ENCODE measurements at places on chromosomes 1 and 21.

- DNase-seq: no peak
Observed at GRCh38 chr21:37460196-37460595, 93.6 kb downstream of the DYRK1A start.

GRCh38 chr1:7652515-7653098 lies 118.5 kb upstream of the VAMP3 start:
- DNase-seq: no peak

DNA sequence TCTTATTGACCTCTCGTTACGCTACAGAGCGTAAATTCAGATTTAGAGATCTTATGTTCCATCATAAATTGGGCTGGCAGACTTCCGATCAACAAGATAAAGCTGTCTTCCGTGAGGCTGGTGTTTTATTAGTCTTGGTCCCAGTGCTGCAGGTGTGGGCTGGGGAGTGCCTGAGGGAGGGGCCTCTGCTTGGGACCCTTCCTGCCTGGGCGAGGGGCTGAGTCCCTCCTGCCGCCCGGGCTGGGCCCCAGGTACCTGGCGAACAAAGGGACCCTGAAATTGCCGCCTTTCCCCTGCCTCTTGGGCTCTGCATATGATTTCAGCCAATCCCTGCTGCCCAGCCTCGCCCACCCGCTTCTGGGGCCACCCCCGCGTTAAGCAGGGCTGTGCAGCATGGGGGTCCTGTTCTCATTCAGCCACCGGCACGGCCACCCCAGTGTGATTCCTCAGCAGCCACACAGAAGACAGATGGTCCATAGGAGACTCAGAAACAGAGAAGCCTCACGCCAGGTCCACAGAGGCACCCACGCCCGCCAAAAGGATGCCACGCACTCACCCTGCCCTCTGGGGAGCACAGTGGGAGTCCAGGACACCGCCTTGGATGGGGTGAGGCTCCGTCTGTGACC lies 6.1 kb upstream of the SAMD11 start:
- DNase-seq: no peak

DNA sequence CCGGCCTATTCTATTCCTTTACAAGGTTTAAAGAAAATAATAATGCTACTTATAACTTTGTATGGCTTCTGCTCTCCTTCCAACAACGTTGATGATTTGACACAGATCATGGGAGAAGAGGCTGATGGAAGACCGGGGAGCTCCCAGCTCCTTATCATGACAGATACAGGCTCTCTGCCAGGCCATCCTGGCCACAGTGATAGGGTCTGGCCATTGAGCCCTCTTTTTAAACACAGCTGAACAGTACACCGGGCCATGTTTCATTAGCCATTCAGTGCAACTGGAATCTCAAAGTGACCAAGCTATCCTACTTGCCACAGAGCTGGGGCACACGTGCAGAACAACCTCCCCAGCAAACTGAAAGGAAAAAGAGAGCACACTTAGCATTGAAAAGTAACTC lies 34.9 kb downstream of the DNAJC11 start:
- no peak for DNase-seq

DNA sequence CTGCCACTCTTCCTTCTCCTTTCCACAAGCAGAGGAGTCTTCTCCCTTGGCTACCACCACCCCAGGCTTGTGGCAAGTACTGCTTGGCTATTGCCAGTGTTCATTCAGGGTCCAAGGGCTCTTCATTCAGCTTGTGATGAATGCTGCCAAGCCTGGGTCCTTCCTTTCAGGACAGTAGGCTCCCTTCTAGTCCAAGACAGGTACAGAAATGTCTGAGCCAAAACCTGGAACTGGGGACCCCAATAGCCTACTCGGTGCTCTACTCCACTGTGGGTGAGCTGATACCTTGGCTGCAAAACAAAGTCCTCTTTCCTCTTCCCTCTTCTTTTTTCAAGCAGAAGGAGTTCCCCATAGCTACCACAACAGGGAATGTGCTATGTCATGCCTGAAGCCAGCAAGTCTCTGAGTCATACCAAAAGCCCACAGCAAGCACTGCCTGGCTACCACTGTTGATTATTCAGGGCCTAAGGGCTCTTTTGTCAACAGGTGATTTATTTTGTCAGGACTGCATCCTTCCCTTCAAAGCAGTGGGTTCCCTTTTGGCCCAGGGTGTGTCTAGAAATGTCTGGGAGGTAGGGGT lies 268.9 kb downstream of the HHAT start:
- DNase-seq: no peak

DNA sequence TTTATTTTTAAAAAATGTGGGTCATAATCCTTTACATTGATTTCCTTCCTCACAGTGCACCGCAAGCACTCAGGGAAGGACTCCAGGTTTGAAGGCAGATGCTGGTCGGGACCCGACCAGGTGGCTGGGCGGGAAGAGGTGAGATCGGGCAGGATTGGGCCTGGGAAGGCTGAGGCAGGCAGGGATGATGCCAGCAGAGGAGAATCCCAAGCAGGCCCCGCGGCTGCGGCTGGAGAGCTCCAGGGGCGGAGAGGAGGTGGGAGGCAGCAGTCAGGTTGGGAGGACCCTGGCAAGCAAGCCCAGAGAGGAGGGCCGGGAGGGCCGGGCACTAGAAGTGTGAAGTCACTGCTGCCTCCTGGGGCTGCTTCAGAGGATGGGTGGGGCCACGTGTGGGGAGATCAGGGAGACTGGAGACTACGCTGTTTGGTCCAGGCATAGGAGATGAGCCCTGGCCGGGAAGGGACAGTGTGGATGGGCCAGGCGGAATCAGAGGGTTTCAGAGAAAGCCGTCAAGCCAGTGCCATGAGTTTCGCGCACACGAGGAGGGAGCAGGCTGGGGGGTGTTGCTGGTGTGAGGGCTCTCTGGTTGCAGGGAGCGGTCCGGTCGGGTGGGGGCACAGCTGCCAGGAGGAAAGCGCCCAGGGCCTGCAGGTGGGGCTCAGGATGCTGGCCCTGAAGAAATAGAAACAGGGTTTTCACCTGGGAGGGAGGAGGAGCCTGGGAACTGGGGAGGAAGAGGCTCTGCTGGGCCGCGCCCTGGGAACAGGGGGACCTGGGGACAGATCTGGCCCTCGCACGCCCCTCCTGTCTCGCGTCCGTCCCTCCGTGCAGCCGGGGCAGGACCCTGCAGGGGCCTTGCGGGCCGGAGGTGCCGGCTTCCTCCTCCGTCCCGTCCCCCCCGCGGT lies 888 bp upstream of the COL18A1 start:
- no peak for DNase-seq

DNA sequence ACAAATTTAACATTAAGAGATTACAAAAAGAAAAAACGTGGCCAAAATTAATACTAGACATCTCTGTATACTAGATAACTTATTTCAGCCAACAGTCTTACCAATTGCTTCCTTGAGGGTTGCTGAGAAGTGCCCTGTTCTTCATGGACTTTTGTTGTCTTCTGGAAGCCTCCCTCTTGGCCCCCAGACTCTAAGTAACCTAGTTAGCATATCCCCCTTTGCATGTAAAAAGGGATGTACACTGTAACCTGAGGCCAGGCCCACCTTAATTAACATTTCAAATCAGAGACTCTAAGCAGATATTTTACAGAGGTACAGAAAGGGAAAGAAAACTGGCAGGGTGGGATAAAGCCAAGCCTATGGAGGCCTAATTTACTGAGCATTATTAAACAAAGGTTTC lies 1047.3 kb downstream of the ADGRL2 start:
- no peak for DNase-seq

- DNase-seq: no peak
Observed at GRCh38 chr1:21308330-21308729, 18.1 kb upstream of the ECE1 start.

DNA sequence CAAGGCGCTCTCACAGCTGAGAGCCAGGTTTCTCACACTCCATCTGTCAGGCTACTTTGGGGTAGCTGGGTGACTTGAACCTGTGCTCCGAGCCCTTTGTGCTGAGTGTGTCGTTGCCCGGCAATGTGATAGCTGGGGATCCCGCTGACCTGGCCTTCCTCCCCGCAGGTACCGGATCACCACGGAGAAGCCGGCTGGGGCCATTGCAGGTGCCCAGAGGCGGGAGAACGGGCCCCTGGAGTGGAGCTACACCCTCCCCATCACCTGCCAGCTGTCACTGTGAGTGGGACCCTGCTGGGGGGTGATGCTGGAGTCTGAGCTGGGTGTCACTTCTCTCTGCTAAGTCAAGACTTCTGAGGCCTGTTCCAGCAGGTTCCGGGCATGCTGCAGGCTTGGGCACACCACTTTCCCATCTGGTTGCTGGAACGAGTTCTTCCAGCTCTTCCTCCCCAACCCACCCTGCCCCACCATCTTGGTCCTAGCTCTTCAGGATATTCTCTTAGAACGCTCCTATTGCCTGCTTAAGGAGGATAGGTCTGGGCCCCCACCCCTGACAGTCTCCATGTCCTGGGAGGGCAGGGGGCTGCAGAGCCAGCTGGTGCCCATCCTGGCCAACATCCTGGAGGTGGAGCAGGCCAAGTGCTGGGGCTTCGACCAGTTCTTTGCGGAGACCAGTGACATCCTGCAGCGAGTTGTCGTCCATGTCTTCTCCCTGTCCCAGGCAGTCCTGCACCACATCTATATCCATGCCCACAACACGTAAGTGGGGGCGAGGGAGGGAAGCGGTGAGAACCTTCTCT lies 7.5 kb downstream of the IKBKE start:
- DNase-seq: no peak

DNA sequence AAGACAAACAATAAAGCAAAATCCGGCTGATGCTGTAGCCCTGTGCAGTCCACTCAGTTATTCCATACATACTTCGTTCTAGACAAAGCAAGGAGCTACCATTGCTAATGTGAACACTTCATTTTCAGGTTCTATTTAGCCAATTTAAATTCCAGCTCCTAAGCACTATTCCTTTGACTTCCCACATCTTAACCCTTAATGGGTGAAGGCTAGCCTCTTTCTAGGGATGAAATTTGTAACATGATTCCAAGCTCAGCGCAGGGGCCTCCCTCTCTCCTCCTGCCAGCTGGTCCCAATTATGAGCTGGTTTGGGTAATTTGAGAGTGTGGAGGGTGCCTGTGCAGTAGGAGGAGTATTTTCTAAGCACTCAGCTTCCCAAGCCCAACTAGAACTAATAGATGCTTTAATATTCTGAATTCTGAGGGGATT lies 53.9 kb upstream of the PTGFRN start:
- no peak for DNase-seq

DNA sequence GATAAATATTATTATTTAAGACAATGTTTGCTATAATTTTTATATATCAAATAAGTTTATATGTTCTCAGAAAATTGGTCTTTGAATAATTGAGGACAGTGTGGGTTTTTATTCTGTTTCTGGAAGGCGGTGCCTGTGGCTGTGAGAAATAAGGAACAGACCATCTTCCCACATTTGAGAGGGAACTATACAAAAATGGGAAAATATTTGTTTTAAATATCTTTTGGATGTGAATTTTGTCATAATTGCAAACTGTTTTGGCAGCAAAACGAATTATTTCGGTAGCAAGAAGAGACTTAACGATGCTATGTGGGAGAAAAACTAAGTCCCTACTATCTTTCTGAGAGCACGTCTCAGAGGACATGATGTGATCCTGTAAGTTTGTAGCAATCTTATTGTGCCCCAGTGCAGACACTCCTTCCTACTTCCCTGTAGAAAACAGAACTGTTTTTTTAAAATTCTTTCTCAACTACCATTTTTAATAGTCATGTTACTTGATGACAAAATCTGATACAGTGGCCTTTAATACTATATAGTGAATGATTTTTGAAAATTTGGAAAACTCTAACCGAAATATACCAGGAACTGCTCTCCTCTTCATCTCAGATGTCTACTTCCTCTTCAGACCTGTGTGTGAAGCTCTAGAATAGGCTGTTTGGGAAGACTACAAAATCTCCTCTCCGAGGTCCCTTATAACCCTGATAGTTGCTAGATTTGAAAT lies 25.4 kb downstream of the PTPRC start:
- no peak for DNase-seq

GRCh38 chr1:3163356-3163755 lies 94.4 kb downstream of the PRDM16 start:
- DNase-seq: no peak

DNA sequence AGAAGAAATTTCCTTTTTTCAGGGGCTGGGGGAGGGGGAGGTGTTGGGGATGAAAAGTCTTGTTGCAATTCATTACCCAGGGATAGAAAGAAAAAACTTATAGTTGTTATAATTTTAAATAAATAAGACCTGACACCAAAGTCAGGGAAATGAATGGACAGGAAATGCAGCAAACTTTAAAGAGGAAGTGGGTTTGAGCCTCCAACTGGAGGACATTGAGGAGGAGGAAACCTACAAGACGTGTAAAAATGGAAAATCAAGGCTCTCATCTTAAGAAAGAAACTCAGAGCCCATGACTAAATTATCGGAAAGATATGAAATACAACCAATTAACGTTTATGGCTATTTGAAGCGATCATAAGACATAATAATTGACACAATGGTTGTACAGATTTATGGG lies 54.4 kb downstream of the NIBAN1 start:
- DNase-seq: no peak

GRCh38 chr1:157137046-157137407 lies 1.2 kb downstream of the ETV3 start:
- DNase-seq: no peak

GRCh38 chr1:208174200-208174599 lies 70.0 kb downstream of the PLXNA2 start:
- DNase-seq: no peak

DNA sequence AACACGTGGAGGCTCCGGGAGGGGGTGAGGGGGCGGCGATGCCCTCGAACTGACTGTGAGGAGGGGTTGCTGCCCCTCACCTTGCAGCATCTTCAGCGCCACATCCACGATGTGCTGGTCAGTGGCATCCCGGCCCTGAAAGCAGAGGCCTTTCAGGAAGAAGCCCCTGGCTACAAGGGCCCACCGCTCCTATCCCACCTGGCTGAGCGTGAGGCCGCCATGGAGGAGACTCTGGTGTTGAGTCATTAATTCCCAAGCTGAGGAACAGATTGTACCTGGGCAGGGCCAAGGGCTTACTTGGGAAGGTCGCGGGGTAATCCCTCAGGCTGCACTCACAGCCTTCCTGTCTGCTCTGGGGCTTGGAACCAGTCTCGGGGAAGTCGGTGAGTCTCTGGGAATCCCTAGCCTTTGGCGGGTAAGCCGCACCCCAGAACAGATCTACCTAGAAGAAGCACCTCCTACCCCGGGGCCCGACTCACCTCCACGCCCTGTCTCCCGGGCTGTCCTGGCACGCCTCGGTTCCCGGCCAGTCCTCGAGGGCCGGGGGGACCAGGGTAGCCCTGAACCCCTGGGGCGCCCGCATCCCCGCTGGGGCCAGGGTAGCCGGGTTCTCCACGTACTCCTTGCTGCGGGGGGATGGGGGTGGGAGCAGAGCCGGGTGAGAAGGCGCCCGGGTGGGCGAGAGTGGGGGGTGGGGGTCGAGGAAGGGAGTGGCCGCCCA lies 13.9 kb downstream of the COL9A2 start:
- DNase-seq: no peak

- no peak for DNase-seq
Observed at GRCh38 chr1:248306103-248306502, 2.9 kb upstream of the OR2T12 start.
